ENCODE measurements at places on chromosomes 16 and 17.
A peak's percentile ranks its signal among the peaks of the same experiment; 100 is the strongest.

DNA sequence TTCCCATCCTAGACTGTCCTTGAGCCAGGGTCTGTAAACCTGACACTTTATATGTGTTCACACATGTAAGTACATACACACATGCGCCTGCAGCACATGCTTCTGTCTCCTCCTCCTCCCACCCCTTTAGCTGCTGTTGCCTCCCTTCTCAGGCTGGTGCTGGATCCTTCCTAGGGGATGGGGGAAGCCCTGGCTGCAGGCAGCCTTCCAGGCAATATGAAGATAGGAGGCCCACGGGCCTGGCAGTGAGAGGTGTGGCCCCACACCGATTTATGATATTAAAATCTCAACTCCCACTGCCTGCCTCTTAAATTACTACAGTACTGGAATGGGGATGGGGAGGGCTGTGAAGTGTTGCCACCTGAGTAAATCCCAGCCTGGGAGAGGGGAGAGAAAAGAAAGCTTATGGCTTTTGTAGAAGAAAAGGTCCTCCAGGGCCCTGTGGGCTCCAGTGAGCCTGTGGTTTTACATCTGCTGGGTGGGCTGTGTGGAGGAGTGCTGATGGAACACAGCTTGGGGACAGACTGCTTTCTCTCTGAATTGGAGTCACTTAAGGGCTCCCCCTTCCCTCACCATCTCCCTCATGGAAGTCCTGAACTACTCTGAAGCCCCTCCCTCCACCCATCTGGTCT is 990 bp upstream of the WNK4 start:
- DNase-seq = no peak

GRCh38 chr16:57500578-57501111 is 14.4 kb upstream of the DOK4 start:
- DNase-seq = no peak

GRCh38 chr16:76376988-76377387 is 99.8 kb downstream of the CNTNAP4 start:
- DNase-seq = no peak

GRCh38 chr16:11188801-11189740 is 66.9 kb downstream of the SOCS1 start:
- DNase-seq = peak; percentile 68

DNA sequence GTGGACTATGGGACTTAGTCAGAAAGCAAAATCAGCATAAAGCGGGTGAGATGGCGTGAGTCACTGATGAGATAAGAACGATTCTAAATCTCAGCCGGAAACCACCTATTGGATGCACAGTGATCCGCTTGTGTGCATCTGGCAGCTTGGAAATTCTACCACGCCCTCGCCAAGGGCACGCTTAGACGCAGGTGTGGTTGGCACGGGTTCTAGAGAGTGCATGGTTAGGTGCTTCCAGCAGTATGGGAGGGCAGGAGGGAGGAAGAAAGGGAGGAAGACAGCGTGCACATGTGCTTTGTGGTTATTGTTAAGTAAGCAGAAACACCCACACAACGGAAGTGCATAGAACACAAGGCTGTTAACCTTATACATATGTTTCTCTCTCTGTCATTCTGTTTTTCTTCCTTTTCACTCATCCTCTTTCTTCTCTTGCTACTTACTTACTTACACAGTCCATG is 374.0 kb upstream of the ASIC2 start:
- no peak for DNase-seq

GRCh38 chr16:64416216-64417005 is 705.5 kb downstream of the CDH11 start:
- DNase-seq = no peak

- DNase-seq = peak; percentile 64
Measured at GRCh38 chr17:74853669-74854068, 6.0 kb downstream of the GRIN2C start.

DNA sequence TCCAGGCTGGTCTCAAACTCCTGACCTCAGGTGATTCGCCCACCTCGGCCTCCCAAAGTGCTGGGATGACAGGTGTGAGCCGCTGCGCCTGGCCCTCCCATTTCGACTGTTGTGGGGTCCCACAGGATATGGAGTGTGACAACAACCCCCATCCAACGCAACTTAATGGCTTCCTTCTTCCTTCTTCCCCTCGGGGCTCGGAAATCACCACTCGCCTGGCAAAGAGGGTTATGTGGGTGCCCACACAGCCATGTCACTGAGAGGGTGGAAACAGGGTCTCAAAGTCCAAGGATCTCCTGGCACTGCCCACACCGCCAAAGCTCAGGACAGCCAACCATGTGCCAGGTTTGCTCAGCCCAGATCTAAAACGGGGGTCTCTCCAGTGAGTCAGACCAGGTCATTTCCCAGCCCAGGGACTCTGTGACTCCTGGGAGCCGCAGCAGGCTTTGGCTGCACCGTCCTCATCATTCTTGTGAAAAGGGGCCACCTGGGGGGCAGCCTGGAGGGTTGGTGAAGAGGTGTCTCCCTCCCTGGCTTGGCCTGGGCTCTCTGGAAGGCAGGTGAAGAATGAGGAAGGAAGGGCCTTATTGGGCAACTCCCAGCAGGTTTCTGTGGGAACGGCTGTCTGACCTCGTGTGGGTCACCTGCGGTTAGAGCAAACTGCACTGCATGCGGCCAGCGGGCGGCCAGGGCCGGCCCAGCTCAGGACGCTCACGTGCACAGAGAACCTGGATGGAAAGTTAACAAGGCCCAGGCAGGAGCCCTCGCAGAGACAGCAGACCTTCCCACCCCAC is 25.3 kb upstream of the LITAF start:
- no peak for DNase-seq

GRCh38 chr17:7922845-7923628 is 6.6 kb downstream of the KCNAB3 start:
- peak; percentile 81 for DNase-seq

- no peak for DNase-seq
Measured at GRCh38 chr16:56206951-56207350, 15.7 kb downstream of the GNAO1 start.

GRCh38 chr17:2239170-2239551 is 64.4 kb downstream of the SMG6 start:
- DNase-seq = no peak

DNA sequence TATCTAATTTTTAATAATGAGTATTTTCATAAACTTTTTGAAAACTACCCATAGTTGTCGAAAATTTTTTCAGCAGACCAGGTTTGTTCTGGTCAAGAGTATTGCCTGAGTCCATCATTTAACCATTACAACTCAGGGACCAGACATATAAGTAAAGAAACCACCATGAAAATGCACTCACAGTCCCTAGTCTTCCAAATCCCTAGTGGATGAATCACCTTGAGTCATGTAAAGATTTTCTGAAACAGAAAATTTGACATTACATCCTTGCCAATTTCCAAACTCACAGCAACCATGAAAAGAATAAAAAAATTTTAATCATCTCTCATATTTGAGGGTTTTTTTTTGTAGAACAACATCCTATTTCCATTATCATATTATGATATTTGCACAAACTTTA is 1337.5 kb upstream of the CDH8 start:
- DNase-seq = no peak

- DNase-seq = no peak
Measured at GRCh38 chr16:11605891-11606290, 19.2 kb upstream of the LITAF start.

- no peak for DNase-seq
Measured at GRCh38 chr16:82150549-82150948, 19.5 kb downstream of the MPHOSPH6 start.

DNA sequence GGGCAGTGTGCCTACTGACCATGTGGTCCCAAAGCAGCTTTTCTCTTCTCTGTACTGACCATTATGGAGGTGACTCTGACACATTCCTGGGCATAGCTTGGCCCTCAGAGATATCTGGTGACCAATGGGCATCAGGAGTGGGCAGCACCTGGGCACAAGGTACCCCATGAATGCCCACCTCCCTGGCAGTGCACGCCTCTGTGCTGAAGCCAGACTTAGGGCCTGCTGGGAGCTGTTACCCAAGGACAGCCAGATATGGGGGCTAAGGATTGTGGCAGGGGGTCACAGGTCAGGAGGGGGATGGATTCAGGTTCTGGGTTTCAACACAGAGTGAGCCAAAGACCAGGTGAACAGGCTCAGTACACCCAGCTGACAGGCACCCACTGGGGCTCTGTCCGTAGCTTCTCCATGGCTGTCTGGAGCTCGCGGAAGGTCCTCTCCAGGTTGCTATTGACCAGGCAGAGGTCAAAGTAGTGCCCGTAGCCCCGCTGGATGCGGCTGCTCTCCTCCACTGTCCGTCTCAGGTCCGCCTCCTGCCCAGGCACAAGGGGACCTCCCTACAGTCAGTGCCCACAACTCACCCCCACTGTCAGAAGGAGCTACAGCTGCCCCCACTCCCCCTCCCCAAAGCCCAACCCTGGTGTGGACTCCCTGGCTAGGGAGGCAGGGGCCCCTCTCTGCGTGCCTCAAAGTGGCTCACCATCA is 29.7 kb downstream of the MPP2 start:
- no peak for DNase-seq

DNA sequence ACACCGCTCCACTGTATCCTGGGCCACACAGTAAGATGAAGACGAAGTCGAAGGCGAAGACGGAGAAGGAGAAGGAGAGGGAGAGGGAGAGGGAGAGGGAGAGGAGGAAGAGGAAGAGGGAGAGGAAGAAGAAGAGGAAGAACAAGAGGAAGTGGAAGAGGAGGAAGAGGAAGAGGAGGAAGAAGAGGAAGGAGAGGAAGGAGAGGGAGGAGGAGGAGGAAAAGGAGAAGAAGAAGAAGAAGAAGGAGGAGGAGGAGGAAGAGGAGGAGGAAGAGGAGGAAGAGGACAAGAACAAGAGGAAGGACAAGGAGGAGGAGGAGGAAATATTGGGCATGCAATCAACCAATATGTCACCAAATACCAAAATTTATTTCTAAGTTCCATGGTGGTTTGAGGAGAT is 149.5 kb upstream of the ERCC4 start:
- no peak for DNase-seq

- no peak for DNase-seq
Measured at GRCh38 chr17:33564146-33564545, 271.1 kb upstream of the ASIC2 start.

GRCh38 chr16:47110939-47111338 is 32.8 kb downstream of the NETO2 start:
- no peak for DNase-seq

GRCh38 chr17:45284176-45285140 is 22.6 kb upstream of the SPATA32 start:
- DNase-seq = peak; percentile 59

All from cerebellum (tissue), 4 donors.